ENCODE measurements at places on chromosomes 5 and 9. TPM values are rescaled to one million over a fixed set of nuclear protein-coding genes. Genes with fewer than 3 reads are reported as not detected.

TPPP gene
- total RNA-seq, result 0.55 TPM

DNA sequence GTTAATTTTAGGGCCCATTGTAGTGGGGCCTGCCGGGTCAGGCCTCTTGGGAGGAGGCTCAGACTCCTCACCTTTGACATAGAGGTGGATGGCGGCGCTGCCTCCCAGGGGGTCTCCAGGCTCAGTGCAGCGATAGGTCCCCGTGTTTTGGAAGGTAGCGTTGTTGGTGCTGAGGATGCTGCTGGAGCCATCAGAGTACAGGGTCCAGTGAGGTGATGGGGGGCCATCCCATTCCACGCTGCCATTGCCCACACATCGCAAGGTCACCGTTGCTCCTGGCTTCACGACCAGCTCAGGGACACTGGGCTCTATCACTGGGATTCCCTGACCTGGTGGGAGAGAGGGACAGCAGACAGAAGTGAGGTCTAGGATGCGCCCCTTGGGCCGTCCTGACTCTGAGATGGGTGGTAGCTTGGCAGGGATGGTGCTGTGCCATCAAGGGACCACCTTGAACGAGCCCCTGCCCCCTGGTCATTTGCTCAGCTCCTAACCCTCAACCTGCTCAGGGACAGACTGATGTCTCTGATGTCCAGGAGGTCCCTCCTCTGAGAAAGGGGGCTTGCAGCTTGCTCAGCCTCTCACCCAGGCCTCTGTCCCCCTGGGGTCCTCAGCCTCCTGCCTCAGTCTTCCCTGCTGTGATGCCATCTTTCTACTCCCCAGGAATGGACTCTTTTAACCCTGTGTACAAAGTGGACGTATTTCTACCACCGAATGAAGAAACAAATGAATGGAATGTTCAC is 5.5 kb downstream of the CSF1R start:
- no peaks in the 10 kb centered on the region for H3K36me3 ChIP-seq
- no peak overlapping the region for H3K27ac ChIP-seq
- H3K4me3 ChIP-seq, result no peak overlapping the region

MARVELD2 gene
- 0.40 TPM for total RNA-seq

- peaks cover 2% of the 10 kb centered on the region for H3K36me3 ChIP-seq
- H3K4me3 ChIP-seq, result no peak overlapping the region
These were observed 230.0 kb upstream of the RGMB start for GRCh38 chr5:98543490-98543889.

GRCh38 chr5:76938177-76938576 is 14.7 kb upstream of the CRHBP start:
- no peaks in the 10 kb centered on the region for H3K36me3 ChIP-seq
- H3K27ac ChIP-seq, result no peak overlapping the region
- no peak for DNase-seq

FIBCD1 gene
- total RNA-seq, result not detected
